ENCODE measurements at places on chromosomes 4 and X.

DNA sequence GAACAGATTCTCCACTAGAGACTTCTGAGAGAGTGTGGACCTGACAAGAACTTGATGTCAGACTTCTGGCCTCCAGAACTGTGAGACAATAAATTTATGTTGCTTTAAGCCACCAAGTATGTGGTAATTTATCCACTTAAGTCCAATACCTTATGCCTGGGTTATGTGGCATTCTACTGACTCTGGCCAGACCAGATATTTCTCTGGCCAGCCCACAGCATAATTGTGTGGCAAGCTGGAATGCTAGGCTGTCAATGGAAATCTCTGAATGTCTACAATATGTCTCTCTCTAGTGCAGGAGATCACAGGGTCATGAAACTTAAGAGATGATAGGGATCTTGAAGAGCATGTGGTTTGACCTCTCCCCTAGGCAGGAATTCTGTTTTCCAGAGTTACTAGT, 251.0 kb downstream of the ZNF674 start:
- peak; percentile 66 for DNase-seq

DNA sequence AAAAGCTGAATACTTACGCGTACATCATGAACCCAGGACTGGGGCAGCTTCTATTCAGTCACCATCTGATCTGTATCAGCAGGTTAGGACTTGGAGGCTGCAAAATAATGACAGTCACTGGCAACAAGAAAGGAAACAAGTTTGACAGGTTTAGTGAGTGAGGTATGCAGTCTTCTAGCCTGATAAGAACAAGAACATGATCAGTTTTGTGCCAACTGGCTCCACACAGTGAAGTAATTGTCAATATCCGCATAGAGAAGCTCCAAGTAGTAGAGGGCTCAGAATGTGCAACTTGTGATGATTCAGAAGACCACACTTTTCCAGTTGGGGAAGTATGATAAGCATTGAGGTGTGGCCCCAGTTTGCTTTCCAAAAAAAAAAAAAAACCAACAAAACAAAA, at the start of gene TMPRSS11F:
TSS of gene TMPRSS11F (minus strand) at position 77 of the 400 bp plus-strand sequence. CDS start at position 28, 49 bp downstream.
- DNase-seq, result no peak

DNA sequence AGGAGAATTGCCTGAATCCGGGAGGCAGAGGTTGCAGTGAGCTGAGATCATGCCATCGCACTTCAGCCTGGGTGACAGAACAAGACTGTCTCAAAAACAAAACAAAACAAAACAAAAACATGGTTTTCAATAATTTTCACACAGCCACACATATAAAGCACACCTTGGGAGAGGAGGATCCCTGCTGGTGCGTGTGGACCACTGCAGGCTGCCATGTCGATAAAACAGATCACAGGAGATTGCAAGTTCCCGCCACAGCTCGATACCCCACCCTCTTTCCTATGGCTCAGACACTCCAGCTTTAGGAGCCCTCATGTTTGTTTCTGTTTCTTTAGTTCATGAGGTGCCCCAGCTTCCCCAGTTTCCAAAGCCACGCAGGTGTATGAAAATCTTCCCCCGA, 31.3 kb upstream of the CLDN24 start:
- DNase-seq, result no peak

GRCh38 chr4:137310166-137310565, 222.1 kb downstream of the PCDH18 start:
- DNase-seq, result peak; percentile 40
